Stimulated activated CD4-positive, alpha-beta T cell treated with anti-CD3 and anti-CD28 coated beads, Interleukin-2, amount 100 ng/mL, for 48 hours (primary cell): ENCODE measurements at places on chromosomes 5 and 9.

DNA sequence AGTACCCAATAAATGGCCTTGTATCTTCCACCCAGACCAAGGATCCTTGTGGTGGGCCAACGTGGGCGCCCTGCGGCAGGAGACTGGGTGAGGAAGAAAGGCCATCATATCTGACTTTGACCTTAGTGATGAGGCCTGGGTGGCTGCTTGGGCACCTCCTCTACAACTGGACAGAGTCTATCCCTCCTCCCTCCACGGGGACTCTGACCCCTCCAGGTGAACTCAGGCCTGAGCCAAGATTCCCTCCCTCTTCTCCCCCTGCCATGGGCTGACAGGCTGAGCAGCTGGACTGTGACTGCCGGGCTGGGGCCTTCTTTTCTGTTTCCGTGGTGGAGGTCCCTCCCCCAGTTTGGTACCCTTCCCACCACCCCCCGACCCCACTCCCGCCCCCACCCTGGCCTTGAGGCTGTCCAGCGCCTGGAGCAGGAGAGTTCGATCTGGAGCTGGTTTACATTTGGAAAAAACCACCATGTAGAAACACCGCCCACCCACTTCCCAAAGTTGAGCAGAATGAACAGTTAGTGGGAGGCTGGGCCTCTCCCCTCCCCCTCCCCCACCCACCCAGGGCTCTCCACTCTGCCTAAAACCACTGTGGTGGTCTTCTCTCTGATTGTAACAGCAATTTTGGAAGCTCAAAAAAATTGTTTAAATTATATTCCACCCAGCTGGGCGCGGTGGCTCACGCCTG, 1.2 kb upstream of the PHYHD1 start:
- no peak for DNase-seq

- DNase-seq: no peak
These were observed 240.4 kb upstream of the RAI14 start for GRCh38 chr5:34415559-34416198.

DNA sequence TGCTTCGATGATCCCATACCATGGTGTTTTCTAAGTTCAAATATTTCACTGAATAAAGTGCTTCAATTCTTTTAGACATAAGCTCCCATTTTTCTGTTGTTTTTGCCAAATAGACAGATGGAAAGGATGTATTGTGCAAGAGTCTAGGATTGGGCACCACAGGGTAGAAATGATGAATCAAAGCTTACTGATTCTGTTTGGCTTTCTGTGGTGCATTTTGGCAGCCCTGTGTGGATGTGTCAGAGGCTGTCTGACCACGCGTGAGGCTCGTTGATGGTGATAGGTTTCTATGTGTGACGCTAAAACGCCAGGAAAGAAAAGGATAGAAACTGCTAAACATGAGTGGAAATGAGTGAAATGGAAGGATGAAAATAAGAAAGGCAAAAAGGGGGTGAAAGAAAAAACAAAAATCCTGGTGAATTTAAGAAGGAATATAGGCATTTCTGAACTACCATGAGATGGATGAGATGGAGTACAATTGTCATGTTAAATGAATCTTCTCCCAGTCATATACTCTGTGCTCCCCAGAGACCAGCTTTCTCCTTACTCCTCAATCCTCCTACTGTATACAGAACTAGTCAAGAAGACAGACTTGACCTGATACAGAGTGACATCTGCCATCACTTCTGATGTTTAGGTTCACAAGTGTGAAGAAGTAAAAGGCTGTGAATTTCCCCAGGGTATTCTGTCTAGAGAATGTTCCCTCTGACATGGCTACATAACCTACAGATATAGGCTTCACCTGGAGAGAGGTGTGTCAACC, 54.4 kb downstream of the ANKH start:
- DNase-seq: peak; percentile 26

GRCh38 chr9:108434502-108434901, 421.3 kb downstream of the ACTL7B start:
- DNase-seq: no peak

- no peak for DNase-seq
These were observed 108.8 kb upstream of the MVB12B start for GRCh38 chr9:126217797-126218196.

DNA sequence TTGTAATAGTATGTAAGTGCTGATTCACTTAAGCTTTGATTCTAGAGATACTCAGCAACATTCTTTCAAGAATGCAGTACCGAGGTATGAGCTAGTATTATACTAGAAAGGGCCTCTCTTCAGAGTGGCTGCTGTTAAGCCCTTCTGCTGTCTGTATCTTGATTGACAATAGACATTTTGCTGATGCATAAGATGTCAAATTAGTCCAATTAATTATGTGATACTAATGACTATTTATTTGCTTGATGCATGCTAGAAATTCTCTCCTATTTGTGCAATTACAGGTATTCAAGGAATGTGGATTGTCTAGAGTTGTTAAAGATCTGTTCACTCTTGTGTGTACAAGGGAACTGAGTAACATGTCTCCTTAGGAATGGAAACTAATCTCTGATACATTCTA, 92.3 kb upstream of the PTGER4 start:
- DNase-seq: no peak

DNA sequence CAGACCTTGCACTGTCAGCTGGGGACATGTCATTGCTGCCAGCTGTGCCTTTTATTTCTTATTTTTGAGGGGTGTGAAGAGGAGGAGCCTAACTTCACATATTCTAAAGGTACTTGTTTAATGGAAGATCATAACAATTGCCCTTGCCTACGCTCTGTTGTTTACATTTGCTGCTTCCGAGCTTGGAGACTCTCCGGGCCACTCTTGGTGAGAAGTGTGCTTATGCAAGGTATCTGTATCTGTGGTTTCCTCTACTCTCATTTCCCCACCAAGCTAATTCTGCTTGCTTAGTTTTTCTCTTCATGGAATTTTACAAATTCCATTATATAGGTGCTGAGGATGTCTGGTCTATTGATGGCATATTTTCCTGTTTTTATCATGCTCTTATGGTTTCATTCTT, 105.3 kb downstream of the RASGRF2 start:
- DNase-seq: no peak

DNA sequence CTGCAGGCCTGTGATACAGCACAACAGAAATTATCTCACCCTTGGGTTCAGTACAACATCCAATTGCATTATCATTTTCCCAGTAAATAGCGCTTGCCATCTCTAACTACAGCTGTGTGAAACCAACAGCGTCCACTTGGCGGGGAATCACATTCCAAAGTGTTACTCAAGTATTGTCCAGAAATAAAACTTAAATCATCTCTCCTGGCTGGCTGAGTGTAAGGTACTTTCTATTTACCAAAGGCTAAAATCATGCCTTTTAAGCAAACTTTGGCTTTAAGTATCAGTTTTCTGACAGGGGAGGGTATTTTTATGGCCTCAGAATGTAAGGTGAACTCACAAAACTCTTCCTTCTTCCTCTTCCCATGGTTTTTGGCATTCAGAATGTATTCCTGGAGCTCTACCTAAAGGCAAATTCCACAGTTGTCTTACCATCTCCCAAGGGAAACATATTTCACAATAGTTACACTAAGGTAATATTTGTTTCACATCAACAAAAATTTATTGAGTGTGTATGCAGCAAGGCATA, 205.6 kb upstream of the MPDZ start:
- DNase-seq: no peak
